ENCODE measurements at places on chromosomes 12 and 14.
A peak's percentile ranks its signal among the peaks of the same experiment; 100 is the strongest.

DNA sequence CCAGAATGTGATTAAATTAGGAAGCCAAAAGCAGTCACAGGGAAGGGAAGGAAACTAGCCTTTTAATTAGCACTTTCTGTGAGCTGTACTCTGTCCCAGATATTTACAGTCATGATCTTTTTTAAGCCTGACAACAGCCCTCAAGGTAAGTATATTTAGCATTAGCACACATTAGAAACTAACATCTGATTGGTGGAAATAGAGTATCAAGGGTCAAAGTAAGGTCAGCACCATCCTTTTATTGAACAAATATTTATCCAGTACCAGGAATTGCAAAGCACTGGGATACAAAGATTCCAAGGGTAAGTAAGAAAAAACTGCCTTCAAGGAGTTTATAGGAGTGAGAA, 28.2 kb downstream of the RPGRIP1 start:
- no peak for DNase-seq

- DNase-seq, result no peak
Observed at GRCh38 chr12:53530920-53531319, 23.6 kb upstream of the NPFF start.

- peak; percentile 87 for DNase-seq
Observed at GRCh38 chr12:77049767-77050353, 15.5 kb downstream of the E2F7 start.

- no peak for DNase-seq
Observed at GRCh38 chr12:68263366-68263765, 10.0 kb upstream of the IL22 start.

DNA sequence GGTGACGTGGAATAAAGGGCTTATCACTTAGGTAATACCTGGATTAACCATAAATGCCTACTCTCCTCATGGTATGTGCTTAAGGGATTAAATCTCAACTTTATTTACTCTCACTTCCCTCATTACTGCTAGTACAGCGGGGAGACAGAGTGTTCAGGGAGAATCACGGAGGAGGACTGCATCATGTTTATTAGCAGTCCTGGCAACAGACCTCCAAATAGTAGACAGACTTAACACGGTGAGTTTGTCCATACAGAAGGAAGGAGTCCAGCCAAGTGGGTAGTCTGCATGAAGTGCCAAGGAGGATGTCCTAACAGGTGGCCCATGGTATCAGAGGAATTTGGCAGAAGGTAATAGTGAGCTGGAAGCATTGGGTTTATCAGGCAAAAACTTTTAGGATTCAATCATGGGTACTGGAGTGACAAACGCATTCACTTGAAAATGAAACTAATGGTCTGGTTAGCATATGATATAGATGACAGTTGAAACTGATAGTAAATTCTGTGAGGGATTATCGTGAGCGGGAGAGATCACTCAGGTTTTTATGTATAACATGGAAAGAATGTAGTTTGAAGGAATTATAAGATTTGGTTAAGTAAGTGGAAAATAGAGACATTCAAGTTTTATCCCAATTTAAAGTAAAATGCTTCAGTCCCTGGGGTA, 471.8 kb downstream of the TMEM117 start:
- DNase-seq, result no peak

DNA sequence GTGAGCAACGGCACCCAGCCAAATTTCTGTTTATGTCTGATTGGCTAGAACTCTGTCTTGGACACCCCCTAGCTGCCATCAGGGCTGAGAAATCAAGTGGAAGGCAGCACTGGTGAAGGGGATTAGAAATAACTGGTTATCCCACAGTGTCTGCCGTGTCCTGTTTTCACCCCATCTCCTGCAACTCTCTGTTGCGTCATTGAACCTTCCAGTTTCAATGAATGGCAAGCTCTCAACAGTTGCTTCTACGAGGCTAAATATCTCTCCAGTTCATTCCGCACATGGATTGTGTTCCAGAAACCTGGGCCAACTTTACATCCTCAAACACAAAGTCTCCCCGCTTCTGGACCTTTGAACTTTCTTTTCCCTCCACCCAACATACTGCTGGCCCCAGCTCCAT, 173.7 kb downstream of the RBM19 start:
- DNase-seq, result peak; percentile 36

DNA sequence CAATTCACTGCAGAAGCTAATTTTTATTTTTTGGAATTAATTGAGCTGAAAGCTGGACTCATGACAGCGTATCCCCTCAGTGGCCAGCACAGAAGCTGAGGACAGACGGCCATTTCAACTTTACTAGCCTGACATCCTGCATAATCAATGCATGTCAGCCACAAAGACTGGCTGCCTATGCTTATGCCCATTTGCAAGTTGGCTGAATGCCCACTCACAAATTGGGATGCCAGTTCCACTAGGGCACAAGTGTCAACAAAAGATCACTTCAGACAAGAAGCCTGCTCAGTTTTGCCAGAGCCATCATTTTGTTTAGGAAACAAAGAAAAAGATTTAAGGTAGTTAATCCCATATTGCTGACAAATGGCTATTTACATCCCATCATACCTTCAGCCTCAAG, 417.6 kb downstream of the NOVA1 start:
- DNase-seq, result peak; percentile 66

DNA sequence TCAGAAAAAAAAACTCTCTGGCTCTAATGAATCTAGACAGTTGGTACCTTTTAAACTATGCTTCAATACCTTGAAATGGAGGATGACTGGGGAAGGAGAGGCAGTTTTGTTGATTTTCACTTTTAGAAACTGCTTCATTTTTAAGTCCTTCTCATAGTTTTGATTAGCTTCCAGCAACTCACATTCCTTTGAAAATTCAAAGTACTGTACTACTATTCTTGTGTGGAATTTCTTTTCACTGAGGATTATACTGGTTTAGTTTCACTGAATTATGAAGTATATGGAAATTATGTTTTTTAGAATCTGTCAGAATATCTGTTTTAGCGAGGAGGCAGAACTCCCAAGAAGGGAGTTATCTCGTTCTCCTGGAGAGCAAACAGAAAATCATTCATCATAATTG, 116.3 kb downstream of the TGFB3 start:
- DNase-seq, result no peak

DNA sequence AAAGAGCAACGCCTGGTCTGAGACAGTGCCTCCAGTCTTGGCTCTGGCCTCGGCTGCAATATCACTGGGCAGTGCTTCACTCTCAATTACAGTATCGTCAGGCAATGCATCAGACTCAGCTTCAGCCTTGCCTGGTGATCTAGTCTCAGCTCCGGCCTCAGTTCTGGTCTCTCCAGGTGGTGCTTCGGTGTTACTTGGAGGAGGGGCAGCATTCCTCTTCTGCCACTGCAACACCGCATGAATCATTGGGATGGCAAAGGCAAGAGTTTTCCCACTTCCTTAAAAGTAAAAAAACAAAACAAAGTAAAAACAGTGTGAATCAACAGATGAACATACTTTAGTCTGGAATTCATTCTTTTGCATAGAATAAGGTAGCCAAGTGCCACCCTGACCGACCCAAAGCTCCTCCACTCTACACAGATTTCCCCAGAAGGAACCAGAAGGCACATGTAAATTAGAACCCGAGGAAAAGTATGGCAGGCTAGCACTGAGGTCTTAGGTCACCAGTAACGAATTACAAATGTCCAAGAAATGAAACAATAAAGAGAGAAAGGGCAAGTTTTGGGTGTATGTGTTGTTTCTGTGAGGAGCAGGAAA, 18.6 kb downstream of the DDX24 start:
- no peak for DNase-seq

DNA sequence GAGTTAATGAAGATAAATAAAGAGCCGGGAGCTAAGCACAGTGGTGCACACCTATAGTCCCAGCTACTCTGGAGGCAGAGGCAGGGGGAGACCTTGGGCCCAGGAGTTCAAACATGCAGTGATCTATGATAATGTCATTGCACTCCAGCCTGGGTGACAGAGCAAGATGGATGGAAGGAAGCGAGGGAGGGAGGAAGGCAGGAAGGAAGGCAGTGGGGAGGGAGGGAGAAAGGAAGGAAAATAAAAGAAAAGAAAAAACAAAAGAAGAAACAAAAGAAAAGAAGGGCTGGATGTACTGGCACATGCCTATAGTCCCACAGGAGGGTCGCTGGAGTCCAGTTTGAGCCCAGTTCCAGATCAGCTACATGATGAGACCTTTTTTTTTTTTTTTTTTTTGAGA, 19.0 kb upstream of the SP7 start:
- no peak for DNase-seq

- DNase-seq, result no peak
Observed at GRCh38 chr14:74444866-74445265, 18.9 kb upstream of the SYNDIG1L start.

DNA sequence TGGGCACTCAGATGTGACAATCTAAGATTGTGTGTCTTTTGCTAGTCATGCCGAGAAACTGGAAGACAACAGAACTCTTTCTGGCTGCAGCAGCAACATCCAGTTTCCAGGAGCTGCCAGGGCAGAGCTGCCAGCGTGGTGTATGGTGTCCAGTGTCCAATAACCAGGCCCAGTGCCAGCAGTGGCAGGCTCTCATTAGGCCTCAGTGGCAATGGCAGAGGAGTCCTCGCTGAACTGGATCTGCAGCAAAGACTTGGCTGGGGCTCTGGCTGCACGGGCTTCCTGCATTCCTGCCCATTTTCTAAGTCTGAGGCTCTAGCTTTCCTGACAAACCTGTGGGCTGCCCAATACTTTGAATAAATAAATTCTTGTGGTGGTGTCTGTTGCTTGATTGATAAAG, 26.2 kb upstream of the PPM1A start:
- DNase-seq, result peak; percentile 74
